EH (cell line): ENCODE measurements at places on chromosomes 11 and 22.
A peak's percentile ranks its signal among the peaks of the same experiment; 100 is the strongest.

- no peak for DNase-seq
These were observed 36.7 kb downstream of the DRG1 start for GRCh38 chr22:31436132-31436531.

- peak; percentile 75 for DNase-seq
These were observed 13.0 kb upstream of the CYB5R3 start for GRCh38 chr22:42661985-42662831.

GRCh38 chr11:32032478-32032877, 58.4 kb upstream of the RCN1 start:
- DNase-seq: peak; percentile 48

DNA sequence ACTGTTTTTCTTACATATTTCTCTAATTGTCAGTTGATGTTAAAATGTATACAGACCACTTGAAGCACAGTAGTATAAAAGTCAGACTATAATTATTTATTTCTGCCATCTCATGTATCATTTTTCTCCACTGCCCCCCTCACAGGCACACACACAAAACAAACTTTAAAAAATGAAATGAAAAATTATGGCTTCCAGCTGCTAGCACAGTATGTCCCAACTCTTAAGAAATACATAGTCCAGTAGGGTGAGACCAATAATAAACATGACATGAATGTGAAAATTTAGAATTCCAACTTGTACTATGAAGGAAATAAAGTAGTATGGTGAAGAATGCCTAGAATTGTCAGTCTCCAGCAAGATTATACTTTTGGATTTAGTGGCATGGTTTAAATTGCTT, 1247.9 kb downstream of the JRKL start:
- DNase-seq: no peak

DNA sequence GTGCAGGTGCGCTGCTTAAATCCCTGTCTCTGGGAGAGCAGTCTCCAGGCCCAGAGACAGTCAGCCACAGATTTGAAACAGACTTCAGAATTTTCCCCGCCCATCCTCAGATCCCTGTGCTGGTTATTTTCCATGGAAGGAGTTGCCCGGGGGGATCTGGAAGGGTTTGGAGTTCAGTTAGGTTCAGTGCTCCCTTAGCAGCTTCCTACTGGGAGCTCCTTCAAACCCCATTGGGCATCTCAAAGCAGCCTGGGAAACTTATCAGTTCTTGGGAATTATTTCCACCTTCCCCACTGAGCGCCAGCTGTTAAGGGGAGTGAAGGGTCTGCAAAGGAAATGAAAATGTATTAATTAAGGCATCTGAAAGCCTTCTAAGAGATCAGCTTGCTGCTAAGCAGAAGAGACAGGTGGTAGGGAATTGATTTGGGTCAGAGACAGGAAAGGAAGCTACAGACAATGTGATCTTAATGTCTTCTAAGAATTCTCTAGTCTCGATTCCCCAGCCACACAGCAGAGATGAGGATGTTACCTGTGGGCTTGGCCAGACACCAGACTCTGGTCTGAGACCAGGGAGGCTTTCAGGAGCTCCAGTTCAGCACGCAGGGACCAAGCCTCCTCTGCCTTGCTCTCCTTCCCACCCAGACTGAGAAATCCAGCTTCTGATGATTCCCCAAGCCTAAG, 106.2 kb upstream of the TBCEL start:
- no peak for DNase-seq
